Body of pancreas (tissue), 4 donors: ENCODE measurements at places on chromosomes 1 and 21.

DNA sequence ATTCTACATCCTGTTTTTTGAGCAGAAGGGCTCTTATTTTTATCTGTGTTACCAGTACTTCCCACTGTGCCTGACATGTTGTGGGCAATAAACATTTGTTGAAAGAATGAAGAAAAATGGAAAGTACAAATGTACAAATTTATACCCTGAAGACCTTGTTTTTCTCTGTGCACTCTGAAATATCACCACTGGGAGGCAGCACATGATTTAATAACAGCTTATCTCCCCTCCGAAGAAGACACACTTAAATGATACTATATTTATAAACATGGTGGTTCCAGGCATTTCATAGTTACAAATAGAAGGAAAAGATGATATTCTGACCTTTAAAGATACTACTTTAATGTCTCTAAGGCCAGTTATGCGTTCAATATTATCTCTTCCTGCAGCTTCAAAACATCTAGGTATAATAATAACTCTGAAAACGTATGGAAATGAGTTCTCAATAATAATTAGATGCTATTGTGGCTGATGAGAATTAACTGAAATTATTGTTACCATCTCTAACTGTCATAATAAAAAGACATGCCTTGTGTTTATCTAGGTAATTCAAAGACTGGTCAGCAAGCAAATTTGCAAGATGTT lies 12.8 kb downstream of the DYNLT5 start:
- peak; percentile 57 for DNase-seq

GRCh38 chr1:167288390-167289074 lies 67.8 kb downstream of the POU2F1 start:
- DNase-seq = no peak

- DNase-seq = no peak
Measured at GRCh38 chr1:47225430-47226100, 6.5 kb downstream of the TAL1 start.

DNA sequence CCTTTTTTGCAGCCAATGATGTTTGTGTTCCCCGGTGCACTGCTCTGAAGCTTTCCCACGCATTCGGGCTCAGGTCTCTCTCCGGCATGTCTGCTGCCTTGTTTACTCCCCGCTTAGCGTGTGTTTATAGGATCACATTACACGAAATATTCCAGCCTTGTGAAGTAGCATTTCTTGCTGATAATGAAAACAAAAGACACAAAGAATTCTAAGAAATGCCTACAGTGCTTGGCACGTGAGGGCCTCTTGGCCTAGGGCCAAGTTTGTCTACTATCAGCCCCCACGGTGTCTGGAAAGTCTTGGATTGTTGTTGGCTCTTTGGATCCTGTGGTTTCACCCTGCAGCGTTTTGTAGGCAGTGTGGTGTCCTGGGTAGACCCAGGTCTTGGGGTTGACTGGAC lies 11.2 kb upstream of the GSTM4 start:
- no peak for DNase-seq

DNA sequence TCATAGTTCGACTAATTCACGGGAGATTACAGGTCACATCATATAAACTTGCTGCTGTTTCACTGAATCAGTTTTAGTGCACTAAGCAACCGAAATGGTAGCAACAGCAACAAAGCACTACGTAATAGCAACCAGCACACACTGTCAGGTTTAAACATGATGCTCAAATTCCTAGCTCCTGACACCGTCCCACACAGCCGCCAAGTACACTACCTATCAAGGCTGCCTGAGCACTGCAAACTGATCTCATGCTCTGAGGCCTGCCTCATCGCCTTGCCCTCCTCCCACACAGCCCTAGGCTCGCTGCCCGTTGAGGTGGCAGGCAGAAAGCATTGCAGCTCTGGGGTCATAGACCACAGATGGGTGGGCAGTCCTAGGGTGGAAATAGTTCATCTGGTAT lies 12.4 kb downstream of the LAMC2 start:
- no peak for DNase-seq

GRCh38 chr1:9362488-9362887 lies 69.8 kb downstream of the SPSB1 start:
- DNase-seq = no peak
